ENCODE measurements at places on chromosomes 6 and 20.
A peak's percentile ranks its signal among the peaks of the same experiment; 100 is the strongest.

- DNase-seq = no peak
Observed at GRCh38 chr6:109424946-109425345, 15.5 kb downstream of the PPIL6 start.

GRCh38 chr6:29995340-29995777, 53.0 kb downstream of the HLA-A start:
- DNase-seq = no peak

- DNase-seq = no peak
Observed at GRCh38 chr6:157713451-157714152, 109.4 kb upstream of the SNX9 start.

DNA sequence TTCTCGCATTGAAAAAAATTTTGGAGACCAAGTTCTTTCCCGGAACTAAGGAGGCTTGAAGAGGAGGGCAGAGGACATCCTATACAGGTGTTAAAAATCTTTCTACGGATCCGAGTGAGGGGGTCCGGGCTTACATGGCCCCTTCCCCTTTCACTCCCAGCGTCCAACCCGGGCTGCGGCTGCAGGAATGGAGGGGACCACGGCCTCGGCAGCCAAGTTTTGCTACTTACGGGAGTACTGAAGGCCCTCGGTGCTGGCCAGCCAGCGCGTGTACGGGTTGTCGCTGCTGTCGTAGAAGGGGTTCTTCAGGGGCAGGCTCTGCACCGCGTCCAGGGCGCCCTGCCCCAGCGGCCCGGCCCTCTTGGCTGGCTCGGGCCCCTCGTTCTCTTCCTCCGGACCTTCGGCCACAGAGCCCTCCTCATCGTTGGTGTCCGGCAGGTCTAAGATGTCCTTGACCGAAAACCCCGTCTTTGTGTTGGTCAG, 642 bp downstream of the NKX2-2 start:
- DNase-seq = no peak

DNA sequence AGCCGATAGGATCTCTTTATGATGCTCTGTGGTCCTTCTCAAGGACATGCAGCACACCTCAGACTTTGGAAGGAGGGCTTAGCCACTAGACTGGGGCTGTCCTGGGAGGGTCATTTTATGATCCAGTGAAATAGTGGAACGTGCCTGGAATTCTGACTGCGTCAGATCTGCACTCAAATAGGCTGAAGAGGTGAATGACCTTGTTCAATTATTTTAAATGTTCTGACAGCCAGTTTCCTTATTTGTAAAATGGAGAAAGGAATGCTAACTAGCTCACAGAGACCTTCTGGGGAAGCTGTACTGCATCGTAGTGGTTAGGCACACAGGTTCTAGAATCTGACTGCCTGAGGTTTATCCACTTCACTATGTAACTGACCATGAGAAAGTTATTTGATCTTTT, 587.5 kb downstream of the MAFB start:
- DNase-seq = no peak

DNA sequence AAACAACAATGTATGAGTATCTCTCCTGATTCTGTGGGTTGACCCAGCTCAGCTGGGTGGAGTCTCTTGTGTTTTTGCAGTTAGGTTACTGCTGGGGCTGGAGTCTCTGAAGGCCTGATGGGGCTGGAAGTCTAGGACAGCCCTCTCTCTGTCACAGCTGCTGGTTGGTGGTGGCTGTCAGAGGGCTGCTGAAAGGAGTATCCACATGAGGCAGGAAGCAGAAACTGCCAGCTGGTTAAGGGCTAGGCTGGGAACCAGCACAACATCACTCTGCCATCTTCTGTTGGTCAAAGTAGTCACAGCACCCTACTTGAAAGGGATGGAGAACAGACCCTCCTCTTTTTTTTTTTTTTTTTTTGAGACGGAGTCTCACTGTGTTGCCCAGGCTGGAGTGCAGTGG, 10.0 kb upstream of the PACSIN1 start:
- DNase-seq = no peak

- no peak for DNase-seq
Observed at GRCh38 chr6:78953798-78954197, 86.4 kb downstream of the IRAK1BP1 start.

DNA sequence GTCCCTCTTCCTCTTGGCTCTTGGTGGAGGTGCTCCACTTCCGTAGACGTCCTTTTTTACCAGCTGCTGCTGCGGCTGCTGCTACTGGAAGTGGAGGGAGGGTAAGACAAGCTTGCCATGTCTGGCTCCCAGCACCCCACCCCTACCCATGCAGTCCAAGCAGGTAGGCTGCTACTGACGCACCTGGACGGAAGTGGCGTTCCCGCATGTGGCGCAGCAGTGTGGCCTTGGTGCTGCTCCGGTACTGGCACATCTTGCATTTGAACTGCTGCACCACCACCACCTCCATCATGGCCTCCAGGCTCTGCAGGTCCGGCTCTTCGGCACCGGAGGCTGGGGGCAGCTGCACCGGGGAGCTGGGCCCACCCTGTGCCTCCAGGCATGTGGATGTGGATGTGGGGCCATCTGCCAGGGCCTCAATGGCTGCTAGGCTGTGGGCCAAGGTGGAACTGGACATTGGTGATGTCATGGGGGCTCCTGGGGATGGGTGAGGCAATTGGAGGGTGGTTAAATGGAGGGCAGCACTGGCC, 4.4 kb downstream of the ZNF335 start:
- DNase-seq = no peak

- no peak for DNase-seq
Observed at GRCh38 chr20:21190869-21191268, 65.0 kb downstream of the KIZ start.

- no peak for DNase-seq
Observed at GRCh38 chr20:48025051-48025515, 239.8 kb upstream of the SULF2 start.

GRCh38 chr6:128803911-128804310, 79.0 kb upstream of the LAMA2 start:
- no peak for DNase-seq

DNA sequence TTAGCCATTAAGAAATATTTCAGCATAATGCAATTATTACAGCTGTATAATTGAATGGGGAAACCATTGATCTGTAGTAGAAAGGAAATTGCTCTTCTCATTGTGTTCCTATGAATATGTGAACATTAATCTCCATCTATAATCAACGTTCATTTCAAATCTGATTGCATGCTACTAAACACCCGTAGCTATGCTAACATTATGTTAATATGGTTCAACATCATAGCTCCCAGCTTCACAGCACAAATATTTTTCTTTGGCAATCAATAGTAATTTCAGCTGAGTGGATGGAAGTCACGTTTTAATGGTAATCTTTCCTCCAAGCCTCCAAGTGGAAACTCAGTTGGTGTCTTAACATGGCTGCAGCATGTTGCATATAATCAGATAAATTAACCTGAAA, 454.4 kb downstream of the MAFB start:
- DNase-seq = no peak

GRCh38 chr6:106120006-106120405, 33.9 kb downstream of the PRDM1 start:
- no peak for DNase-seq

DNA sequence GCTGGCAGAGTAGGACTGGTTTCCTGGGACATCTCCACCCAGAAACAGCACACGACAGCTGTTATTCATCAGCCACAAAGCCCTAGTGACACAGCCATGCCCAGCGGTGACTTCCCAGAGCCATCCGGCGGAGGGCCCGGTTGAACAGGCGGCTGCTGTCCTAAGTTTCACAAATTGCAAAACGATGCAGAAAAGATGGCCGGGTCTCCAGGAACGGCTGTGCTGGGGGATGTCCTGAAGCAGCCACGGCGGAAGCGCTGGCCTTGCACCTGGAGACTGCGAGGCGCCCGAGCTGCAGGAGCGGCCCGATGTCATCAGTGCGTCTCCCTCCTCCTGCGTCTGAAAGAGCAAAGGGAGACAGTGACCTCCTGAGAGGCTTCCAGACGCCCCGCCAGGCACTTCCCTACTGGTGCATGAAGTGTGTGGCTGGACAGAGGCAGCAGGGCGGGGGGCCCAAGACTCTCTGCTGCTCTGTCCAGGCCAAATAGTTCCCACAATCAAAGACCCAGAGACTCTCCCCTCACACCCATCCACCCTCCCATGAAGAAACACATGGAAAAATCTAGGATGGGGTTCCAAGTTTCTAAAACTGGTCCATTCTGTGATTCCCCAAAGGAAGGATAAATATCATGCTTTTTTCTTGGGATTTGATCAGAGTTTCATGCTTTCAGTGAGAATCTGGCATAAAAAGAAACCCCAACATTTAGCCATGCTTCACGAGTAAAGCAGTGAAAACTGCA, 44.0 kb downstream of the SSR1 start:
- no peak for DNase-seq

GRCh38 chr6:139442188-139442671, 67.8 kb upstream of the CITED2 start:
- DNase-seq = no peak

- DNase-seq = no peak
Observed at GRCh38 chr6:128303870-128304269, 216.5 kb downstream of the PTPRK start.

GRCh38 chr6:27700337-27700736, 211.9 kb downstream of the OR2B2 start:
- DNase-seq = no peak

- no peak for DNase-seq
Observed at GRCh38 chr20:44700306-44700705, 14.9 kb upstream of the CCN5 start.

DNA sequence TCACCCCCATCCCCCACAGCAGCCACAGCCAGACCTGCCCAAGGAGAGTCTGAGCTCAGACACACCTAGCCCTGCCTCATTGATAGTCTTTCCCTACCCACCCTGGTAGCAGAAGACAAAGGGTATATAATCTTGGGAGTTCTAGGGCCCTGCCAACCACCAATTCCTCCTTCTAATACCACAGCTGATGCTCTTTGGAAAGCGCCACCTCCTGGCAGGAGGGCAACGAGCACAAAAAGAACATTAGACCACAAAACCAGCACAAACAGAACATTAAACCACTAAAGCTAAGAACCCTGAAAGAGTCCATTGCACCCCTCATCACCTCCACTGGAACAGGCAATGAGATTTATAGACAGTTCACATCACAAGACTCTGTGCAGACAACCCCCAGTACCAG, 195.8 kb upstream of the FUT9 start:
- no peak for DNase-seq

GRCh38 chr20:36573103-36573797, at the start of gene TGIF2:
TSS of gene TGIF2 (plus strand) at chr20:36573597. CDS start at chr20:36578775, 5,178 bp downstream.
- peak; percentile 35 for DNase-seq

- no peak for DNase-seq
Observed at GRCh38 chr6:168964138-168964835, 289.4 kb downstream of the THBS2 start.

DNA sequence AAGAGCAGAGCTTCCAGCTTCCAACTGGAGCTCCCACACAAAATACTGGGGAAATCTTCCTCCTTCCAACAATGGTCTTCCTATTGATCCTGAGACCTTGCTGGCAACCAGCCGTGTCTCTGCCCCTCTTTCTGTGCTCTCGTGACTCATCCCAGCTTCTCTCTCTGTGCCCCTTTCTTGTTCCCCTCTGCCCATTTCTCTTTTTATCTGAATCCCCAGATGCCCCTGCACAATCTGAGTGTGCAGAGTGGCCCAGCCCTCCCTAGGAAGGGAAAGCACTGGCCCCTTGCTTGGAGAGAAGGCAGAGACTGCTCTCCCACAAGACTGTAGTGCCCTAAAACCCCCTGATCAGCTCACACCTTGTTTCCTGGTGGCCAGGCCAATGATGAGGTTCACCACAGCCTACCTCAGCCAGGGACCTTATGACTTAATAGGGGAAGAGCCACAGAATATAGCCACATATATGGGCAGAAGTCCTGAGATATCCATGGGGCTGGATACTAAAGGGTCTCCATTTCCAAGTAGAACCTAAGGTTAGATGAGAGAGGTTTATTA, 23.1 kb upstream of the MAS1L start:
- no peak for DNase-seq

DNA sequence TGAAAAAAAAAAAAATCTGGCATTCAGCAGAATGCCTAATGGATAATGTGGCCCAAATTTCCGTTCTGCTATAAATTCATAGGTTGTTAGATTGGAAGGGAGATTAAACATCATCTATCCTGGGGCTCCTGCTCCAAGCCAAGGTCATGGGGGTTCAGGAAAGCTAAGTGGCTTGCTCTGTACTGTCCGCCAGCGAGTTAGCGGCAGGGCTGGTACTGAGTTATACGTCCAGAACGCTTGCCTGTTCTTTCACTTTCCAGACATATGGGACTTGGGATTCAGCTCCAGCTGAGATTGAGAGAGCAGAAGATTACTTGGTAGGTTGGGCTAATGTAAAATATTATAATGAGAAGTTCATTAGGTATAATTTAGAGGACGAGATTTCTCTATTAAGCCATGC, 858 bp downstream of the RWDD1 start:
- no peak for DNase-seq

- no peak for DNase-seq
Observed at GRCh38 chr20:24970754-24971153, 21.7 kb downstream of the CST7 start.

DNA sequence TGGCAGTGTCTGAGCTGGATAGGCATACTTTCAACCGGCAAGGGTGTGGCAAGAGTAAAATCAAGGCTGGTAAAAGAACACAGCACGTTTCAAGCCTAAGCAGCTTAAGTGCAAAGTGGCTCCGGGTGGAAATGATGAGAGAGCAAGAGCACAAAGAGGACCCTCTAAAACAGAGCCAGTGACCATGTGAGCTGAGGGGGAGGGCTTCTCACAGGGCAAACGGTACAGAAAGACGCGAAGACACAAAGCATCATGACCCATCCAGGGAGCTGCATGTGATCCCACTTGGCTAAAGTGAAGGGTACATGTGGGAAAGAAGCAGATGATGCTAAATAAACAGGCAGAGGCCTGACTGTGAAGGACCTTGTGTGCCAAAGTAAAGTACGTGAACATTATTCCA, 25.7 kb downstream of the FKBP5 start:
- DNase-seq = no peak

DNA sequence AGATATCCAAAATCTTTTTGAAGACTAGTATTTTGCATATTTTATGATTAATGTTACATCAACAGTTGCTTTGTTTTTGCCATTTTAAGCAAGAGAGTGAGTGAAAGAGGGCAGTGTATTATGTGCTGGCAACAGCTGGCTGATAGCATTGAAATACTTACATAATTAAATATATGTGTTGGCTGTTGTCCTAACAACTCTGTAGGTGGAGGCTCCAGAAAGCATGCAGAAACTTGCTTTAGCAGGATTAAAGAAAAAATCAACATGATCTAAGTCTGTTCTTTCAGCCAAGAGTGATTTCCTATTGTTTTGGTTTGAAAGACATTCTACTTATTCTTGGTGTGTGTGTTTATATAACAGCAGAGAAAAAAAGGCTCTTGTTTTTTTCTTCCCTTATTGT, 127.5 kb downstream of the CDKAL1 start:
- no peak for DNase-seq

Measured in cortex of kidney (tissue), 1 donor.